Suppressor macrophage (primary cell): ENCODE measurements at places on chromosomes 1 and 21.

DNA sequence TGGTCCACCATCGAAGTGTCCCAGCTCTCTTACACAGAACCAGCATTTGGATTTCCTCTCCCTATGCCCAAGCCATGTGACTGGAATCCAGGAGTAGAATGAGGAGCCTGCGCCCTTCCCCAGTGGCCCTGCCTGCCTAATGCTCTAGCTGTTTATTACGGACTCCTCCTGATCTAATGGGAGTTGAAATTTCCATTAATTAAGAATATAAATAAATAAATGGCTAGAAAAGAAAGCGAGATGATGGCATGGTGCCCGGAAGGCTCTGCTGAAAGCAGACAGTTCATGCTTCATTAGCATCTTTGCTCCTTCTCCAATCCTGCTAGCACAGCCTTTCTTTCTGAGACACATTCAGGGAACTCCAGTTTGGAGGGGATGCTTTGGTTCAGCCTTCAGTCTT is 216.2 kb downstream of the SEC16B start:
- no peak for DNase-seq

DNA sequence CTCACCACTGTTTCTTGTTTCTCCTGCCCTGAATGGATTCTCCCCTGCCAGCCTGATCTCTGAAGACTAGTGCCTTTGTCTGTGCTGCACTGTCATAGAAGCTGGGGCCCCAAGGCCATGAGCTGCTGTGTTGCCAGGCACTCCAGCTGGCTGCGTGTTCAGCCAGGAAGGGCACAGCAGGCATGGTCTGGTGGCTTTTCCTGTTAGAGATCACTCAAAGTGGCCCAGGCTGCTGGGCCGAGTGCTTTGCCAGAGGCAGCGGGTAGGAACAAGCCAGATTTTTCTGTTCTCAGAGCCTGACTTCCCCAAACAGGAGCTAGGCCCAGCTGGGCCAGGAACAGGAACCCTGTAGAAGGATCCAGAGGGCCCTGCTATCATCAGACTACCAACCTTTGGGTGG is 5.2 kb downstream of the ADPRS start:
- peak; percentile 48 for DNase-seq

- no peak for DNase-seq
Measured at GRCh38 chr1:37073854-37074379, 39.6 kb upstream of the GRIK3 start.

- no peak for DNase-seq
Measured at GRCh38 chr1:198101716-198102453, 54.9 kb upstream of the NEK7 start.

DNA sequence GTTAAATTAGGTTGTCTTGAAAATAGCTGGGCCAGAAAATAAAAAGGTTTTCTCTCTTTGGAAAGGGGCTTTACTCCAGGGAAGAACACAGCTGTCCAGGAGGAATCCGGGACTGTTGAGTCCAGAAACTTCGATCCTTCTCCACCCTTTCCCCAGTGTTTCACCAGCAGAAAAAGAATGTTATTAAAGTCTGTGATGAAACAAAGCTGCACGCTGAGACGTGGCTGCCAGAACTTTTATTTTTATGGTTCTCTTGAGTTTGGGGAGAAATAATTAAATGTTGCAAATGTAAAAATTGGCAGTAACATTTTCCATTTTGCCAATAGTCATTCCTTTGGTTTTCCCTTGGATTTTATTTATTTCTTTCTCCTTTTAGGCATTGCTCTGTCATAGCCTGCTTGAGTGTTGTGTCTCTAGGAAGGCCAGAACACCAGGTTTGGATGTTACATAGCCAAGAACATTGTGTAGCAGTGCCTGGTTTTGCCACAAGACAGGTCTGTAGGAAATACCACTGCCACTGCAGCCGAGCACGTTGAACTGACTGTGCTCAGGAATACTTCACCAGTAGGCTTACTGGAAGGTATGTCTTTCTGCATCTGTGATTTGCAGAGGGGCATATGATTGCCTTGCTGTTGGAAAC is 87.4 kb downstream of the ROR1 start:
- no peak for DNase-seq

DNA sequence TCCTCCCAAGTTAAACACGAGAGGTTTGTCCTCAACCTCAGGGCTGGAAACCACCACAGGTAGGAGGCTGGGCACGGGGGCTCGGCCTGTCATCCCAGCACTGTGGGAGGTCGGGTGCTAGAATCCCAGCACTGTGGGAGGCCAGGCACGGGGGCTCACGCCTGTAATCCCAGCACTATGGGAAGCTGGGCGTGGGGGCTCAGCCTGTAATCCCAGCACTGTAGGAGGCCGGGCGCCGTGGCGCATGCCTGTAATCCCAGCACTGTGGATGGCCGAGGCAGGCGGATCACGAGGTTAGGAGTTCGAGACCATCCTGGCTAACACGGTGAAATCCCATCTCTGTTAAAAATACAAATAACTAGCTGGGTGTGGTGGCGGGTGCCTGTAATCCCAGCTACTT is 6.7 kb upstream of the CDK11A start:
- no peak for DNase-seq

- peak; percentile 92 for DNase-seq
Measured at GRCh38 chr21:42062236-42063022, 8.7 kb upstream of the UMODL1 start.

GRCh38 chr1:96538883-96539282 is 182.7 kb upstream of the PTBP2 start:
- DNase-seq = no peak
